Stomach (tissue), 19 donors: ENCODE measurements at places on chromosomes 7 and 10. TPM values are rescaled to one million over a fixed set of nuclear protein-coding genes. Genes with fewer than 3 reads are reported as not detected.

- no peak overlapping the region for H3K4me3 ChIP-seq
- DNase-seq: no peak
- H3K27ac ChIP-seq: no peak overlapping the region
Measured at GRCh38 chr10:67520924-67521520, 175.0 kb downstream of the CTNNA3 start.

Gene ATP5MK
- total RNA-seq: 195 TPM

Gene NME8
- not detected for total RNA-seq

- no peaks in the 10 kb centered on the region for H3K27me3 ChIP-seq
- H3K4me1 ChIP-seq: peaks cover 48% of the 10 kb centered on the region
- no peak overlapping the region for H3K4me3 ChIP-seq
- H3K36me3 ChIP-seq: peaks cover 76% of the 10 kb centered on the region
- peak overlapping the region; percentile 45 for H3K27ac ChIP-seq
- DNase-seq: no peak
Measured at GRCh38 chr7:130887182-130887956, 153.4 kb upstream of the KLF14 start.

DNA sequence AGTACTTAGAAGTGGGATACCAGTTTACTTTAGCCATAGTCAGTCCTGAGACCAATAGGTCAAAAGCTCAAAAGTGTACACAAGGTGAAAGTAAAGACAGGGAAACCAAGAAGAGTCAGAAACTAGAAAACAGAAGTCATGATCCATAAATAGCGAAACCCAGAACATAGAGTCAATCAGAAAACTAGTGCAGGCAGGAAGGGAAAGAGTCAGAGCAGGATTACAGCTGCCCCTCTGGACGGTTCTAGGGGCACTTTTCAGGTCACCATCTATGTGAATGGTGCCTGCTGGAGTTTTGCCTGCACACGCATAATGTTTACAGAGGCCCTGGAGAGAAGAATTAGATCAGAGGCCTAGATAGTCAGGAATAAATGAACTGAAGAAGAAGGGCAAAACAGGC lies 22.4 kb upstream of the DMTF1 start:
- no peaks in the 10 kb centered on the region for H3K27me3 ChIP-seq
- H3K4me1 ChIP-seq: no peaks in the 10 kb centered on the region
- no peak overlapping the region for H3K4me3 ChIP-seq
- no peaks in the 10 kb centered on the region for H3K36me3 ChIP-seq
- H3K27ac ChIP-seq: no peak overlapping the region

- H3K27ac ChIP-seq: no peak overlapping the region
- H3K4me3 ChIP-seq: no peak overlapping the region
- H3K36me3 ChIP-seq: no peaks in the 10 kb centered on the region
- DNase-seq: no peak
Measured at GRCh38 chr10:51377932-51378599, 303.8 kb downstream of the PRKG1 start.

Gene FAM241B
- total RNA-seq: not detected

Gene FFAR4
- total RNA-seq: 0.18 TPM

GRCh38 chr7:44193011-44193802 lies 4.0 kb upstream of the GCK start:
- H3K4me1 ChIP-seq: no peaks in the 10 kb centered on the region
- peaks cover 32% of the 10 kb centered on the region for H3K27me3 ChIP-seq
- H3K4me3 ChIP-seq: no peak overlapping the region
- no peak for DNase-seq
- no peak overlapping the region for H3K27ac ChIP-seq

Gene KIF11
- total RNA-seq: 8.3 TPM

Gene ADO
- 15.8 TPM for total RNA-seq

DNA sequence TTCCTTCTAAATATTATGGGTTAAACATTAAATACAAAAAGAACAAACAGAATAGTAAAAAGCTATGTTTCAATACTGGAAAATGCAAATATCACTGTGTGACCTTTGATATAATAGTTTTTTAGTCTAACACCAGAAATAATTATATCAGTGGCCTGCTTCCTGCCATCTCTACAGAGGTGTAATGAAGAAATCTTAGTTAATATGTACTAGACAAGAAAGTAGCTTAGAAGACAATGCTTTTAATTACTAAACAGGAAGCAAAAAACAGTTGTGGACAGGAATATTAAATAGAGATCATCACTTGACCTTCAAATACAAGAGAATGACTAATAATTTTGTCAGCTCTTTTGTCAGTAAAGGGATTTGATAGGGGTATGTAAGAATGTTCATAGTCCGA lies 47.4 kb upstream of the LRRN3 start:
- H3K4me1 ChIP-seq: no peaks in the 10 kb centered on the region
- no peak overlapping the region for H3K4me3 ChIP-seq
- no peaks in the 10 kb centered on the region for H3K27me3 ChIP-seq
- no peak for DNase-seq
- no peak overlapping the region for H3K27ac ChIP-seq
- no peaks in the 10 kb centered on the region for H3K36me3 ChIP-seq
